ENCODE measurements at places on chromosomes 6 and 20. TPM values are rescaled to one million over a fixed set of nuclear protein-coding genes. Genes with fewer than 3 reads are reported as not detected.

DNA sequence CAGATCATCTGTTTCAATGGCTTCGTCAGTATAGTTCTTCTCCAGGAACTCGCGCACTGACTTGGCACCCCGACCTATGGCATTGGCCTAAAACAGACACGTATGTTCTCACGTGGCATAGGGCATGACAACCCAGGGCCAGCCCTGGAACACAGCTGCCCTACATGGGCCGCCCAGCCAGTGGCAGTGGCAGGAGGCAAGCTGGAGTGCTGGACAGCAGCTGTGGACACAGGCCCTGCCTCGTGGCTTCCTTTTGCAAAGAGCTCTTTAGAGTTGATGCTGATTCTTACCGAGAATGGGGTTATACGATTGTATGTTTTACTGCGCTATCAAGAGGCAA, 5.0 kb downstream of the PSMA7 start:
- no peak for DNase-seq
- H3K4me3 ChIP-seq: no peak overlapping the region
- peak overlapping the region; percentile 41 for H3K27ac ChIP-seq

DNA sequence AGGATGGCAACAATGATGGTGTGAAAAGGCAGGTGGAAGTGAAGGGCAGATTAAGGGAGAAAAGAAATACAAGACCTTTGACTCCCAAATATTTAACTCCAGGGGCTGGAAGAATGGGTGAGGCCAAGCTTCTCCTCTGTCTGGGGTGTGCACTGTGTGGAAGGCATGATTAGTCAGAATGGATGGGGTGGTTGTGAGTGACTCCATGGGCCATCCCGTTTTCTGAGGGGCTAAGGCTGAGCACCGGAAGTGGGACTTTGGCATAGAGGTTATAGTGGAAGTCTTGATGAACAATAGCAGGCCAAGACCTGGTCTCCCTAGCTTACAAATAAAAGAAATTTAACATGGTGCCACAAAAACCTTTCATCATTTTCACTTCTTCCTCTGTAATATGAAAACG, 12.1 kb downstream of the E2F3 start:
- peaks cover 27% of the 10 kb centered on the region for H3K36me3 ChIP-seq
- H3K4me1 ChIP-seq: peaks cover 79% of the 10 kb centered on the region
- no peaks in the 10 kb centered on the region for H3K27me3 ChIP-seq

- no peaks in the 10 kb centered on the region for H3K36me3 ChIP-seq
- no peak for DNase-seq
- H3K4me3 ChIP-seq: no peak overlapping the region
- H3K27ac ChIP-seq: no peak overlapping the region
- H3K27me3 ChIP-seq: peaks cover 6% of the 10 kb centered on the region
Measured at GRCh38 chr6:109498936-109499335, 15.9 kb upstream of the ZBTB24 start.

RCAN2 gene
- total RNA-seq: 0.44 TPM

DNA sequence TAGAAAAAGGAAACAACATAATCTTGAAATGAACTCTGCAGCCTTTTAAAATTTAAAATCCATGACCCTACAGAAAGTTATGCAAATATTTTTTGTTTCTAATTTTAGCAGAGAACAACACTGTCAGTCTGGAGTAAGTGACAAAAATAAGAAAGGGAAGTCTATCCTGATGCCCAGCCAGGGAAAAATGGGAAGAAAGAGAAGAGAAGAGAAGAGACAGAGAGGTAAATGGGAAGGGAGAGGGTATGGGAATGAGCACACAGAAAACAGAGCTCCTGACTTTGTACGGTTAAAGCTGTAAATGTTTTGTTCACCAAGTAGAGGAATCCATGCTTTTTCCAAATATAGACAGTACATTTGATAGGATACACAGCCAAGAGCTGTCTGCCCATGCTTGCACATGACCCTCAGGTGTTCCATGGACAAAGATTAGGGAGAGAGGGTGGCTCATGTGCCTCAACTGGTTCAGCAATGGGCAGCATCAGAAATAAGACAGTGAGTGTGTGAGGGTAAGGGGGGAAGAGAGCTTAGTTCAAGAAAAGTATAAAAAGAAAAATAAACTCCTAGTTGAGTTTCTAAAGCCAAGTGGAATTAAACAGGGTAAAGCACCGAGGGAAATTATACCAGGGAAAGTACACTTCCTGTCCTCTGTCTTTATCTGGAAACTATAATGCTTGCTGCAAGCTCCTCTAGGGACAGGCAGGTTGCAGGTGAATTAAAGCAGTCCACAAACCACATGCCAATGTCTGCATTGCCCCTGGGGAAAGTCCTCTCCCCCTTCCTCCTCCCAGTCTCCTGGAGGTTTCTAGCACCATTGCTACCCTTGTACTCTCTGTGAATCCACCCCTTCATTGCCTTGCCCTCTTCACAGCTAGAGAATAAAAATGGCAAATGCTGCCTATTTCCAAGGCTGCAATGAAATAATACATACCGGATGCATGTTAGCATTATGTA, 30.0 kb downstream of the MAP3K5 start:
- H3K4me3 ChIP-seq: peak overlapping the region; percentile 69
- DNase-seq: no peak
- H3K27me3 ChIP-seq: no peaks in the 10 kb centered on the region
- H3K4me1 ChIP-seq: peaks cover 66% of the 10 kb centered on the region
- H3K27ac ChIP-seq: peak overlapping the region; percentile 59

- no peaks in the 10 kb centered on the region for H3K36me3 ChIP-seq
- DNase-seq: no peak
- H3K27me3 ChIP-seq: peaks cover 4% of the 10 kb centered on the region
- H3K4me1 ChIP-seq: no peaks in the 10 kb centered on the region
Measured at GRCh38 chr6:124868481-124868880, 93.8 kb upstream of the RNF217 start.

DNA sequence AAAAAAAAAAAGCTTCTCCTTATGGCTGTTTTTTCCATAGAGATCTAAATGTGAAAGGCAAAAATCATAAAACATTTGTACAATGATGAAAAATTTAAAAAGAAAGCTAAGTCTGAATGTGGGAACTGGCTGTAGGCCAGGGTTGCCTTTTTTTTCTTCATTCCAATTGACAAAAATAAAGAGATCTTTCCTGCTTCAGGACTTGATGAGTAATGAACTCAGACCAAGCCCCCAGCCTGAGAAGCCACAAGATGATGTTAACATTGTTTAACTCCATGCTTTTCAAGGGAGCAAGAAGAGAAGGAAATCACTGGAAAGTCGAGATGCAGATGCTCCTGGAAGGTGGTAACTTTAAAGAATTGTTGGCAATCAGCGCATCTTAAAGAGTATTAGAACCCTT, 41.4 kb downstream of the TRMT6 start:
- peaks cover 7% of the 10 kb centered on the region for H3K4me1 ChIP-seq
- no peaks in the 10 kb centered on the region for H3K36me3 ChIP-seq
- no peak overlapping the region for H3K27ac ChIP-seq
- peaks cover 44% of the 10 kb centered on the region for H3K27me3 ChIP-seq
- H3K4me3 ChIP-seq: no peak overlapping the region

SIGLEC1 gene
- total RNA-seq: not detected

XKR7 gene
- total RNA-seq: not detected

MYBL2 gene
- 95.1 TPM for total RNA-seq

DNA sequence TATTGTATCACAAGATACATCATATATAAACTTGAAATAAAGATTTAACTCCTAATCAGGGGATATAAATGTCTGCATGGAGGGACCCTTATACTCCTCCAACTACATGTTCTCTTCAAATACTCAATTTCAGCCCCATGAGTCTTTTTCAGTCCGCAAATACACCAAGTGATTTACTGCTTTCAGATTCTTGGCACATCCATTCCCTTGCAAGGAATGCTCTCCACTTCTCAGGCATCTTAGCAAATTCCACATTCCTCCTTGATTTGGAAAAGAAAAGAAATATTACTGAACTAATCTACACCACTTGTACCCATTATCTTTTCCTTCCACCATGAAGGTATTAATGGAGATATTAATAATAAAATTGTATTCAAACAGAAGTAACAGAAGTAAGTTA, 999.4 kb upstream of the GJE1 start:
- no peak overlapping the region for H3K4me3 ChIP-seq
- no peaks in the 10 kb centered on the region for H3K4me1 ChIP-seq
- H3K27ac ChIP-seq: no peak overlapping the region
- DNase-seq: no peak

GRCh38 chr6:138582573-138582972, 83.3 kb upstream of the NHSL1 start:
- no peak for DNase-seq
- no peak overlapping the region for H3K4me3 ChIP-seq
- H3K36me3 ChIP-seq: no peaks in the 10 kb centered on the region
- peaks cover 7% of the 10 kb centered on the region for H3K27me3 ChIP-seq

DNA sequence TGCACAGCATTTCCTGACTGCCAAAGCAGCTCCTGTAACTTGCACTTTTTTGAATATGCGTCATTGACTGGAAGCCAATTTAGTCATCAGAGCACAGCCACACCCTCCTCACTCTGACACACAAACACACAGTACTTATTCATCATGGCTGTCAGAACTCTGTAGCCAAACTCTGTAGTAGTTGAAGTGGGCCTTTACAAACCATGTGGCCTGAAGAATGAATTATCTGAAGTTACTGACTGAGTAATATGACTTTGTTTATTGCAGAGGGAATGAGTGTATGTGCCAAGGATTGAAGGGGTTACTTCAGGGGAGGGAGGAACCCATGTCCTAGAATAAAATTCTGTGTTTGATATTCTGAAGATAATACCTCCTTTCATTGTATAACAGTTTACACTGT, 102.7 kb downstream of the FIG4 start:
- no peak overlapping the region for H3K4me3 ChIP-seq
- peak; percentile 5 for DNase-seq
- H3K4me1 ChIP-seq: peaks cover 5% of the 10 kb centered on the region
- H3K36me3 ChIP-seq: peaks cover 2% of the 10 kb centered on the region

LKAAEAR1 gene
- 0.31 TPM for total RNA-seq

GRCh38 chr6:96760153-96760687, 77.1 kb downstream of the GPR63 start:
- H3K27ac ChIP-seq: no peak overlapping the region
- H3K36me3 ChIP-seq: no peaks in the 10 kb centered on the region
- no peak overlapping the region for H3K4me3 ChIP-seq

GRCh38 chr6:43606019-43606418, 23.0 kb downstream of the GTPBP2 start:
- H3K27ac ChIP-seq: no peak overlapping the region
- no peak overlapping the region for H3K4me3 ChIP-seq

DNA sequence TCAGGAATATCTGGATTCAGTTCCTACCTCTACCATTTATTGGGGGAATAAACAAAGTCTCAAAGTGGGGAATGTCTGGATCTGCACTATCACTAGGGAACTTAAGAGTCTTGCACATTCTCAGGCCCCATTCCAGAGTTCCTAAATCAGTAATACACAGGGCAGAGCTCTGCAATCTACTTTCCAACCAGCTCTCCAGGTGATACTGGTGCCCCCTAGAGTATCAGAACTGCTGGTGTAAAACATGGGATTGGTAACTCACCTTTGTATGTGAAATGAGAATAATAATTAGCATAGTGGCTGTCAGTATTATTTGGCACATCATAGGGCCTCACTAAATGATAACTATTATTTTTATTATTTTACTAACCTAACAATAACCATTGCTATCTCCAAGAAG, 278.8 kb upstream of the IMPG1 start:
- no peak overlapping the region for H3K4me3 ChIP-seq
- DNase-seq: no peak
- no peaks in the 10 kb centered on the region for H3K36me3 ChIP-seq
- H3K27me3 ChIP-seq: no peaks in the 10 kb centered on the region
- no peak overlapping the region for H3K27ac ChIP-seq
- no peaks in the 10 kb centered on the region for H3K4me1 ChIP-seq

- H3K27me3 ChIP-seq: peaks cover 5% of the 10 kb centered on the region
- H3K4me3 ChIP-seq: peak overlapping the region; percentile 91
- peaks cover 44% of the 10 kb centered on the region for H3K4me1 ChIP-seq
Measured at GRCh38 chr6:33248643-33248931, 23.1 kb downstream of the VPS52 start.

CCN2 gene
- not detected for total RNA-seq

DNA sequence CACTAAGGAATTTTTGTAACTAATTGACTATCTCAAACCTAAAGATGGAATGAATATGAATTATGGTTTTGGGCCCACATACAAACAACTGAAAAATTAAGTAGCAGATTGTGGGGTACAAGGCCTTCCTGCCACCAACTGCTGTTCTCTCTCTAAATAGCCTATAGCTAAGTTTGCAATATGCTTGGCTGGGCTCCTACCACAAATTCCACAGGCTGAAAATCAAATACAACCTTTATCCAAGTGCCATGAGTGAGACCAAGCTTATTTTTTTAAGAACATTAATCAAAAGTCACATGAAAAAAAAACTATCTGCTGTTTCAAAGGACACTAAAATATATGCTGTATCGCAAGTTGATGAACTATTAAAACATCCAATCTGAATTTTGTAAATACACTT, 52.1 kb downstream of the TENT5A start:
- H3K36me3 ChIP-seq: no peaks in the 10 kb centered on the region
- H3K4me1 ChIP-seq: no peaks in the 10 kb centered on the region
- no peaks in the 10 kb centered on the region for H3K27me3 ChIP-seq
- H3K27ac ChIP-seq: no peak overlapping the region

GRCh38 chr6:142408409-142408808, 106.6 kb downstream of the ADGRG6 start:
- peaks cover 8% of the 10 kb centered on the region for H3K4me1 ChIP-seq
- no peak overlapping the region for H3K27ac ChIP-seq
- no peaks in the 10 kb centered on the region for H3K36me3 ChIP-seq

- peaks cover 19% of the 10 kb centered on the region for H3K36me3 ChIP-seq
- DNase-seq: no peak
- H3K4me3 ChIP-seq: no peak overlapping the region
- H3K4me1 ChIP-seq: peaks cover 18% of the 10 kb centered on the region
Measured at GRCh38 chr6:32815996-32816395, 806 bp downstream of the HLA-DOB start.

- peaks cover 21% of the 10 kb centered on the region for H3K4me1 ChIP-seq
- no peak for DNase-seq
- H3K36me3 ChIP-seq: no peaks in the 10 kb centered on the region
- H3K27me3 ChIP-seq: peaks cover 3% of the 10 kb centered on the region
- no peak overlapping the region for H3K27ac ChIP-seq
Measured at GRCh38 chr20:50504231-50504823, 5.9 kb upstream of the PTPN1 start.

- no peaks in the 10 kb centered on the region for H3K36me3 ChIP-seq
- no peak overlapping the region for H3K27ac ChIP-seq
- H3K27me3 ChIP-seq: no peaks in the 10 kb centered on the region
Measured at GRCh38 chr20:16926626-16927430, 178.7 kb downstream of the OTOR start.

GRCh38 chr6:56953597-56954402, 1.1 kb upstream of the BEND6 start:
- peaks cover 2% of the 10 kb centered on the region for H3K36me3 ChIP-seq
- no peak for DNase-seq
- H3K27me3 ChIP-seq: peaks cover 62% of the 10 kb centered on the region
- peaks cover 19% of the 10 kb centered on the region for H3K4me1 ChIP-seq
- H3K27ac ChIP-seq: peak overlapping the region; percentile 73

- peaks cover 56% of the 10 kb centered on the region for H3K4me1 ChIP-seq
- no peak for DNase-seq
- no peak overlapping the region for H3K4me3 ChIP-seq
- H3K27ac ChIP-seq: peak overlapping the region; percentile 0
- H3K27me3 ChIP-seq: no peaks in the 10 kb centered on the region
Measured at GRCh38 chr6:144597511-144597910, 312.4 kb downstream of the UTRN start.

TSHZ2 gene
- 26.0 TPM for total RNA-seq
